ENCODE measurements at places on chromosomes 1 and 21. TPM values are rescaled to one million over a fixed set of nuclear protein-coding genes. Genes with fewer than 3 reads are reported as not detected.

GRCh38 chr1:36966242-36966641, 68.1 kb downstream of the GRIK3 start:
- no peak for DNase-seq

DNA sequence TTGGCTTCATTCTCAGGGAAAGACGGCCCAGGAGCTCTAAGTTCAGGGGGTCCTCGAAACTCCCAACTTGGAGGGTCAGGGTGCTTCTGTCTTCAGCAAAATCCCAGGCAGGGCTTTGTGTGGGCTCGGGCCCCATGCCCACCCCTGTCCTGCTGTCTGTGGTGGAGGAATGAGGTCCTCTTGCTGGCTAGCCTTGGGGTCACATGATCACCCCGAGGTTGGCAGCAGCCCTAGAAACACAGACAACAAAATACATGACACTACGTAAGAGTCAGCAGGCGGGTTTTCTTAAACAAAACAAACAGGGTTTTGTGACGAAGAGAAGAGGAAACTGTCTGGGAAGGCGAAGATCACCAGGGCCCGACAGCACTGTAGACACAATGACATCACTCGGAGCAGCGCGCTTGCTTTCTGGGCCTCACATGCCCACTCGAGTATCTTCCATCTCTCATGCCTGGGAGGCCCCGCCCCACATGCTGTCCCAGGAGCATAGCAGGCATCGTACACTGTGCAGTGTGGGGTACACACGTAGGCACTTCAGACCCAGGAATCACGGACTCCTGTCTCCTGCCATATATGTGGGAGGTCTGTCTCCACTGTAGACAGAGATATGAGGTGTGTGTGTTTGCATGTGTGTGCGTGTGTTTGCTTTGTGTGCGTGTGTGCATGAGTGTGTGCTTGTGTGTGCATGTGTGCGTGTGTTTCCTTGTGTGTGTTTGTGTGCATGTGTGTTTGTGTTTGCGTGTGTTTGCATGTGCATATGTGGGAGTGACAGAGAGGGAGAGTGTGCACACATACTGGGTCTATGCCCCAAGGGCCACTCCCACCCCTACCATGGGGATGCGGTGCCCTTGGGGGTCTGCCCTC, 94.7 kb downstream of the SIK1 start:
- no peak for DNase-seq

GRCh38 chr1:115771094-115771846, 2.8 kb upstream of the CASQ2 start:
- no peak for DNase-seq

- no peak for DNase-seq
These were observed 922 bp downstream of the CPT2 start for GRCh38 chr1:53197291-53198200.

DNA sequence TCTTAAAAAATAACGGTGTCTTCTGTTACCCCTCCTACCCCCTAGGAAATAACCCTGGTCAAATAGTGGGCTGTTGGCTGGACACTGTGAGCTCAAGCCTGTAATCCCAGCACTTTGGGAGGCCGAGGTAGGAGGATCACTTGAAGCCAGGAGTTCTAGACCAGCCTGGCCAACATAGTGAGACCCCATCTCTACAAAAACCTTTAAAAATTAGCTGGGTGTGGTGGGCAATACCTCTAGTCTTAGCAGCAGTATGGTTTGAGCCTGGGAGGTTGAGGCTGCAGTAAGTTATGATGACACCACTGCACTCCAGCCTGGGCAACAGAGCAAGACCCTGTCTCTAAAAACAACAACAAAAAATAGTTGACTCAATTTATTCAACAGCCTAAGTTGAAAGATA, 453.7 kb downstream of the SIPA1L2 start:
- DNase-seq, result no peak

- peak; percentile 93 for DNase-seq
These were observed 1.8 kb downstream of the RHOC start for GRCh38 chr1:112704934-112705627.

DNA sequence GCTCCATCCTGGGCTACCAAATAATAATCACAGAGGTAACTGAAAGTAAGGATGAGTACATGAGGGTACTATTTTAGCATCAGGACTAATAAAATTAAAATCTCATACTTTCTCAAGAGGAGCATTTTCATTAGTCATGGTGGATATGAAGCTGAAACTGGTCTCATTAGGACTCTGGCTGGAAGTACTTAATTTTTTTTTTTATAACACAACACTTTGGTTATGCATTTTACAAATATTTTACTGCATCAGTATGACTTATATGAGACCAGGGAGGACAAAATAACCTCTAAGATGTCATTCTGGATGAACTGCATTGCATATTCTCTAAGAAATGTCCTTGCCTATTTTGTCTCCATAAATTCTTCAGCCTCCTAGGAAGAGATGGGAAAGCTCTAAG, 290.9 kb downstream of the HLX start:
- DNase-seq, result no peak

GRCh38 chr1:102572637-102573036, 535.7 kb downstream of the COL11A1 start:
- DNase-seq, result no peak

DNA sequence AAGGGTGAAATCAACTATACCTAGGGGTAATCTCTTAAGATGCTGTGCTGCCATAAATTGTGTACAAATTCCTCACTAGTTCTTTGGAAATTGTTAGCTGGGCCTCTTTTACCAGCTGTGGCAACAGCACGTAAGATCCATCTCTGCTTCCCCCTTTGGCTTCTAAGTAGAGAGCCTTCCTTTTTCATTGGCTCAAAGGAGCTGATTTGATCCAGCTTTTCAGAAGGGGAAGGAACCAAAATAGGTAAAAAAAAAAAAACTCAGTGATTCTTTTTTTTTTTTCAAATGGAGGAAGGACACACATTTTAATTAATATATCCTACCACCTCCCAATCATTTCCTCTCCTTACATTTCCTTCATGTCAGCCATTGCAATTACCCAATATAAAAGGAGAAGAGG, 4.0 kb upstream of the RCAN1 start:
- DNase-seq, result no peak

DNA sequence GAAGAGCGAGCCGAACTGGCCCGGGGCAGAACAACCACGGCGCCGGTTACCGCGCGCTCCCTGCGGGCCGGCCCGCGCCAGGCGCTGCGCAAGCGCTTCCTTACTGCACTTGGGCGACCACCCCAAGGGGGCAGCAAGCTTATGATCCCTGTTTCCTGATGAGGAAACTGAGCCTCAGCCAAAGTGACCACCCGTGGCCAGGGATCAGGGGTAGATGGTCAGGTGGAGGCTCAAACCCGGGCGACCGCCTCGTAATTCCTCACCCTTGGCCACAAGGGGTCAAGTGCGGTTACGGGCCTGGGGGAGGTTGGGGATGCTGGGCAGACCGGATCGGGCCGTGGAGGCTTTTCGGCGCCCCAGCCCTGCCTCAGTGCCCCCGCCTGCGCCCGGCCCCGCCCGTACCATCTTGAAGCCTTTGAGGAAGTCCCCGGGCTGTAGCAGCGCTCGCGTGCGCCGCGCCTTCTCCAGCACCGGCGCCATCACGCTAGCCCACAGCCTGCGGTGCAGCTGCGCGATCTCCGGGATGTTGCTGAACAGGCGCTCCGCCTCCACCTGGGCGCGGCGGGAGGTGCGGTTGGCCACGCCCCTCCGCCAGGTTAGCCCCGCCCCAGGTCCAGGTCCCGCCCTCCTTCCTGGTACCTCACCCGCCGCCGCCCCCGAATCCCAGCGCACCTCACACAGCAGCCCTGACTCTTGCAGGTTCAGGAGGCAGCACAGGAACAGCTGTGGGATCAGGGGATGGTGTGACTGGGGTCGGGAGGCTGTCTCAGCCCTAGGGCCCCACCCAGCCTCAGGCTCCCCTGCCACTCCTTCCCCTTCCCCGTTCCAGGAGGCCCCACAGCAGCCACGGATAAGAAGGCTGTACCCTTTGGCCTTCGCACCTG, 5.4 kb upstream of the TNFRSF25 start:
- no peak for DNase-seq

PEAR1 gene
- total RNA-seq, result 17.1 TPM

KCNT2 gene
- total RNA-seq, result 1.2 TPM

NPR1 gene
- 2.1 TPM for total RNA-seq

HLCS gene
- 38.2 TPM for total RNA-seq

PLA2G4A gene
- total RNA-seq, result 1.7 TPM

OR2L13 gene
- not detected for total RNA-seq

CYP2J2 gene
- total RNA-seq, result 1.9 TPM

DONSON gene
- 6.8 TPM for total RNA-seq

OR2T1 gene
- total RNA-seq, result not detected

ZNF683 gene
- not detected for total RNA-seq

MYBPH gene
- total RNA-seq, result not detected

CFHR2 gene
- not detected for total RNA-seq

FHAD1 gene
- 0.21 TPM for total RNA-seq

ACP6 gene
- total RNA-seq, result 10.1 TPM

CDA gene
- 3.1 TPM for total RNA-seq
